ENCODE measurements at places on chromosomes 1 and 21.

GRCh38 chr1:219302697-219303096, 129.0 kb downstream of the LYPLAL1 start:
- no peak for DNase-seq

DNA sequence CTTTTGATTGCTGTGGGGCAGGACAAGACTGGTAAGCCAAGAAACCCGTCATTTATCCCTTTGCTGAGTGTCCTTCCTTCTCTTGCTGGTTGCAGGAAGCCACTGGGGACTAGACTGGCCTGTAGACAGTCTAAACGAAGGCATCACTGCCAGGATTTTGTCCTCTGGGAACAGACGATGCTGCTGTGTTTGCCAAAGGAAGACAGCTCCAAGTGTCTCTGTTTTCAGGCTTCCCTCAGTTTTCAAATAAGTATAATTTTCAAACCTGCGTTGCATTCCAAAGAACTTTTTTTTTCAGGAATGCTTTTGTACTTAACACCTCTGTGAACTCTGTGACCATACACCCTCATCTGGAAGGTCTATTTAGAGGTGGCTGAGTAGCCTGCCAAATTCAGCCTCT, 269.4 kb downstream of the HLX start:
- DNase-seq = no peak

DNA sequence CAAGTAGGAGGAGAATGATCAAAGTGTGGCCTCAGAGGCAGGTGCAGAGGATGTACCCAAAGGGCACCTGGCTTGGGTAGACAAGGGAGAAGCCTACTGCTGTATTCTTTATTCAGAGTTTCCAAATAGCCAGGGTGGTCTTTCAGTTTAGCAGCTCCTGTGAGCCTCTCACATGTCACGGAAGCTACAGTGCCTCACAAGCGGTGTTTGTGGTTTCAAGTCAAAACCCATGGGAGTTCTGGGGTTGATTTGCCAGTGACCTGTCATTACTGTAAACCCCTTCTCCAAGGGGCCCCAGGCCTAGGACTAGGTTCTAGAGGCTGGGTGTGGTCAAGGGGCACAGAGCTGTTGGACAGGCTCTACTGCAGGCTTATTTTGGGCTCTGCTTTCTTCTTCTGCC, 10.2 kb upstream of the IL10 start:
- DNase-seq = no peak

DNA sequence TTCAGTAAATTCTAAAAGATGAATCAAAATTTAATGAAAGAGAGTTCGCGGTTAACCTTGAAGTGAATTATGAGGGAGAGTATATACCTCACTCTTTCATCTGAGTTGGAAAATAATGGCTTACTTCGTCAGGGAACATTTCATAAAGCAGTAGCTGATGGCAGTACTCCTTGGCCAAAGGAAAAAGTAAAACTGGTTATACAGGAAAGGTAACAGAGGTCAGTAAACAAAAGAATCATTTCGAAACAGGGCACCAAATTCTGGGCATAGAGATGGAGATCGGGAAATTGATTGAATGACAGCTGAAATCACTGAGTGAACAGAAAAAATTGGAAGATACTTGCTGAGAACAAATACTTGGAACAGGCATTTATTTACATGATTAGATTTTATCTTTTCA, 199.0 kb downstream of the OLFM3 start:
- no peak for DNase-seq

DNA sequence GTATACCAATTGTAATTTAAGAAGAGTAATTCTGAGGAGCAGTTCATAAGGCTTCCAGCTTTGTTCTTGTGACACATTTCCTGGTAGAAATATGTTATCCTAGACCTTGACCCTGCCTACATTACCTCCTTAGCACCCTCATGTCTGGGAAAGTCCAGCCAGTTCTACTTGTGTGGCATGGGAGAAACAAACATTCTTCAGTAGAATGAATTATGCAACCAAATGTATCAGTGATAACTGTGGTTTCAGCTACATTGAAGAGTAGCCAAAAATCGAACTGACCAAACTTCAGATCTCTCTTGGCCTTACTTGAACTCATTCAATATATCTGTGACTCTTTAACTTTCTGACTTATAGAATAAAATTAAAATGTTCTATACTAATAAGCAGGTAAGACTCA, 308.1 kb upstream of the LYPLAL1 start:
- peak; percentile 26 for DNase-seq

- DNase-seq = peak; percentile 39
Observed at GRCh38 chr21:25421321-25422028, 185.8 kb downstream of the MRPL39 start.

DNA sequence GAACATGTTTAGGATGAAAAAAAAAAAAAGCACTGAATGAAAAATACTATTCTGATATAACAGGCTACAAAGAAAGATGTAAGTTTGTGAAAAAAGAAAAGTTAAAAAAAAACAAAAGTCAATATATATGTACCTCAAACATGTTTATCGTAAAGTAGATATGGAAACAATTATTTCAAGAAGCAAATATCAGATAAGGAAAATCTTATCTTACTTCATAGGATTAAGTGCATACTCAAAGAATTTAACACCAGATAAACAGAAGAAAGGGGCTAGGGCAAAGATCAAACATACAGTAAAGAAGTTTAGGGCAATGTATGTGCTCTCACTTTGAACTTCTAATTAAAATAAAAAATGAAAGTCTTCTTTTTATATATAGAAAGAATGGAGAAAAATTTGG, 75.3 kb downstream of the NEGR1 start:
- no peak for DNase-seq

- DNase-seq = peak; percentile 60
Observed at GRCh38 chr1:150560011-150560438, 10.8 kb downstream of the ADAMTSL4 start.

DNA sequence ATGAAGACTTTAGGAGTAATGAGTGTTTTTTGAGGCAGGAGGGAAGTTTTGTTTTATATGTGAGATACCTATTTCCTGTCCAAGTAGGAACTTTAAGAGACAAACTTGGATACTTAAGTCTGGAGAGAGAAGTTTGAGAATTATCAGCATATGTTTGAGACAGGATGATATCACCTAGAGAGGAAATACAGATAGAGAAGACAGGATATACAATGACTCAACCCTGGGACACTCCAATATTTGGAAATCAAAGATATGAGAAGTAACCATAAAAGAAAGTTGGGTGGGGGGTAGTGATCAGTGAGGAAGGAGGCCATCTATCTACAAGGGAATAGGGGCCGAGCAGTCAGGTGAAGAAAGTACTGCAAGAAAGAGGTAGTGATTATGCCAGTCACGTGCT, 6.5 kb downstream of the LCE7A start:
- no peak for DNase-seq

GRCh38 chr1:244759158-244759557, 76.3 kb upstream of the COX20 start:
- no peak for DNase-seq

DNA sequence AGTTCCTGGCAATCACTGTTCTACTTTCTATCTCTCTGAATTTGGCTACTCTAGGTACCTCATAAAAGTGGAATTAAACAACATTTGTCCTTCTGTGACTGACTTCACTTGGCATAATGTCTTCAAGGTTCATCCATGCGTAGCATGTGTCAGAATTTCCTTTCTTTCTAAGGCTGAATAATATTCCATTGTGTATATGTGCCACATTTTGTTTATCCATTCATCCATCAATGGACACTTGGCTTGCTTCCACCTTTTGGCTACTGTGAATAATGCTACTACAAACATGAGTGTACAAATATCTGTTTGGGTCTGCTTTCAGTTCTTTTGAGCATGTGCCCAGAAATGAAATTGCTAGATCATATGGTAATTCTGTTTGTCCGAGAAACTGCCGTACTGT, 14.7 kb downstream of the CACHD1 start:
- no peak for DNase-seq

DNA sequence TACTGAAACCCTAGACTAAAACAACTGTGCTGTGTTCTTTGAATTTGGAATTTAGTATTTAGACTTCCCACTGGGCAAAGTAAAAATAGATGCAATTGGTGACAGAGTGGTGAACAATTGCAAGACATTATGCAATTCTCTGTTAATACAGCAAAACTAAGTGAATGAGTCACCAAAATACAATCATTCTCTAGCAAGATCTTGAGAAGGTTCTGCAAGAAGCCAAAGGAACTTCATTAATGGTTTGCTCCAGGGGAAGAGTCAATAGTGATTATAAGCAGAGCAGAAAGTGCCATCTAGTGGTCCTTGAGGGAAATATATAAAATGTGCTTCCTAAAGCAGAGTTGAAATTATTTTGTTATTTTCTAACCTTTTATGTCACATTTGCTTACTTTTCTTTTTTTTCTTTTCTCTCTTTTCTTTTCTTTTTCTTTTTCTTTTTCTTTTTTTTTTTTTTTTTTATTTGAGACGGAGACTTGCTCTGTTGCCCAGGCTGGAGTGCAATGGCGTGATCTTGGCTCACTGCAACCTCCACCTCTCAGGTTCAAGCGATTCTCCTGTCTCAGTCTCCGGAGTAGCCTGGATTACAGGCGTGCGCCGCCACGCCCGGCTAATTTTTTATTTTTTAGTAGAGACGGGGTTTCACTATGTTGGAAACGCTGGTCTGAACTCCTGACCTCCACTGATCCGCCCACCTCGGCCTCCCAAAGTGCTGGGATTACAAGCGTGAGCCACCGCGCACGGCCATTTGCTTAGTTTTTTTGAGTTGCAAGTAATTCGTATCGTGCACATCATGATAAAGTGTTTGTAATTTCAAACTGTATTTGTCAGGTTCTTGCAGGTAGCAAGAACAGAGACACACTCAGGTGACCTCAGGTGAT, 99.2 kb downstream of the CTH start:
- peak; percentile 92 for DNase-seq

- no peak for DNase-seq
Observed at GRCh38 chr1:234956821-234957329, 171.8 kb downstream of the TOMM20 start.

DNA sequence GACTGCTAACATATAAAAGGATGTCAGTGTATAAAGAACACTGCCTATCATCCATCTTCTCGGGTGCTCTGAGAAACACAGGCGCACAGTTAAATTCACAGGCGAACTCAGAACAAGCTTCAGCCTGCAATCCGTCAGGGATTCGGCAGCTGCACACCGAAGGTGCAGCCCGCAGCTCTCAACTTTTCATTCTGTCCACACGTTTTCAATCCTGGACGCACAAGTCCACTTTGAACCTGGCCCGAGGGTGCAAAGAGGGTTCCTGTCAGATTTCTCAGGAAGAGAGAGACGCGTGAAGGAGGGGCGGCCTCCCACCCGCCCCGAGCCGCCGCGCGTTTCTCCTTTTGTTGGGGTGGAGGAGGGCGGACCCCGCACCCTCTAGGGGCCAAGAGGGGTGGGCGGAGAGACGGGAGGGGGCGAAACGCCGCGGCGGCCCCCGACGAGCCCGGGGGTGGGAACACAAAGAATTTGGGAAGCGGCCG, 724 bp downstream of the DOCK7 start:
- peak; percentile 42 for DNase-seq

DNA sequence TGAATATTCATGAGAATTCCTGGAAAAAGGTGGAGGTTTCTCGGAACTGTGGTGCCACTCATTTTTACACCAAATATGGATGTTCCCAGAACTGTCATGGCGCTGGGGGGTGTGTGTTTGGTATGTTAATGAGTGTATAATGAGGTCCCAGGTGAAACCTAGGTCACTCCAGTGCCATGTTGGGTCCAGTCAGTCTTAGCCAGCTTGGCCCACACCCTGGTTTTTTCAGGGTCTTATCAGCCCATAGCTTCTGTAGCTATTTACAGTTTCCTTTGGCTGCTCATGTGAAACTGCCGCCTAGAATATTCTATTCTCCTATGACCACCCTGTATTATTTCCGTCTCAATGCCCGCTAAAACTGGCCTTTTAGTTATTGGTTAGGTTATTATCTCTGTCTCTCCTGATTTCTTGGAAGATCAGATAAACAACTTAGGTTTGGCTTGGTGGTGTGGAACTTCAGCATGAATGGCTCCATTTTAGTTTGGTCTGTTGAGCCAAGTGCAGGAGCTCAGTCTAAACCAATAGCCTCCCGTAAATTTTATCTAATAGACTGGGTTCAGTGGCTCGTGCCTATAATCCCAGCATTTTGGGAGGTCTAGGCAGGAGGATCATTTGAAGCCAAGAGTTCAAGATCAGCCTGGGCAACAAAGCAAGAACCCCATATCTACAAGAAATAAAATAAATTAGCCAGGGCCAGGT, 42.1 kb upstream of the EDARADD start:
- DNase-seq = no peak

- no peak for DNase-seq
Observed at GRCh38 chr1:64498325-64498724, 28.4 kb downstream of the CACHD1 start.
